SW 1271 (cell line): ENCODE measurements at places on chromosomes 2 and 18.

DNA sequence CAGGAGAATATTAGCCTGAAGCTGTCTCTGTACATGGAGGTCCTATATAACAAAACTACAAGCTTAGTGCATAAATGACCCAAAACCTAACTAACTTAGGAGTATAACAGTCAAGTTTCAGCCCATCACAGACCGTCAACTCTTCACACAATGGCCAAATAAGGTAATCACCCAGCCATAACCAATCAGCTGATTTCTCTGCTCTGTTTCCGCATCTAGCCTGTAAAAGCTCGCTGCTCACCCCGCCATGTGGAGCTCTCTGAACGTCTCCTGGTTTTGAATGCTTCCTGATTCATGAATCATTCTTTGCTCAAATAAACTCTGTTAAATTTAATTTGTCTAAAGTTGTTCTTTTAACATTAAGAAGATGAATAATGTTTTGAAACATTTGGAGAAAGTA is 593.6 kb downstream of the TMX3 start:
- no peak for DNase-seq

DNA sequence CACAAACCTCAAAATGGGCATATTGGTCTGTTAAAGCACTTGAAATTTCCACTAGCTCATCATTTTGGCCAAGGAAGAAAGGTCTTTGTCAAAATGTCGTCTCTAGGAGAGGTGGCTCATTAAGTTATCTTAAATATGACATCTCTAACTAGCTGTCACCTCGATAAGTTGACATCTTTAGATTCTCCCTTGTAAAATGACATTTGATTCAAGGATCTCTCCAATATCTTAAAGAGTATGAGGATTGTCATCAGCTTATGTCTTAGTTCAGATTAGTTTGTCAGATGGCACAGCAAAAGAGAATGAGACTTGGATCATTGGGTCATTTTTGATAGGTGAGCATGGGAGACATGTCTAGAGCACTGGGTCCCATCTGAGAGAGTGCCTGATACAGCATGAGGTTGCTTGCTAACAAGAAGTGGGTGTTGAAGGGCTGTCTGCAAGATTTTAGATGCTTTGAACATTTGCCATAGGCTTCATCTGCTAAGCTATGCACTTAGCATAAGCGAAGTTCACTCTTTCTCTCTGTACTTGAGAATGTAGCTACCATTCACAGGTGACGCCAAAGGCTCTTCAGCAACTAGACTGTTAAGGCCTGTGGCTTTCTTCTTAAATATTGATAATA is 12.9 kb downstream of the PTPRM start:
- no peak for DNase-seq

DNA sequence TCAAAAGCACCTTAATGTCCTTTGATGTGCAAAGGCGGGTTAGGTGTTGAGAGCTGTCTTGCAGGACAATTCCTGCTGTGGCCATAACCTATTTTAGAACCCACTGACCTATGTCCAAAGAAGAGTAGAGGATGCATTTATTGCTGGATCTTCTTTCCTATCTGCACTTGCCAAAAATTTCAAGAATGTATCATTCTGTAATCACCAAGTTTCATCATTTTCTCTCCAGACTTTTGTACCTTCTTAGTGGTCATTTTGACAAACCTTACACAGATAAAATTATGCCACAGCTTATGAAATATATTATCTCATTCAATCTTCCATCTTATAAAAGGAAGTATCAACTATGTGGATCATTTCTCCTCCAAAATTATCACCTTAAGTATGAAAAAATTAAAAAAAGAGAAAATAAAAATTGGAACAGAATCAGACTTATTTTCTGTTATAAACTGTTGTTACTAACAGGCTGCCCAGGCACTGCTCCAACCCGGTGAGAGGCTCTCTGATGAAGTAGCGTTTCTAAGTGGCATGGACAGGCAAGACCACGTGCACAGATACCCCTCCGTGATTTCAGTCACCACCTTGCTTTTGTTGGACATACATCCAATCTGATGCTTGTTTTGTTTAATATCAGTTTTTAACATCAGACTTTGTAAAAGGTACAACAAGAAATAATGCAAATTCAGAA is 559.9 kb upstream of the ID2 start:
- DNase-seq: no peak

DNA sequence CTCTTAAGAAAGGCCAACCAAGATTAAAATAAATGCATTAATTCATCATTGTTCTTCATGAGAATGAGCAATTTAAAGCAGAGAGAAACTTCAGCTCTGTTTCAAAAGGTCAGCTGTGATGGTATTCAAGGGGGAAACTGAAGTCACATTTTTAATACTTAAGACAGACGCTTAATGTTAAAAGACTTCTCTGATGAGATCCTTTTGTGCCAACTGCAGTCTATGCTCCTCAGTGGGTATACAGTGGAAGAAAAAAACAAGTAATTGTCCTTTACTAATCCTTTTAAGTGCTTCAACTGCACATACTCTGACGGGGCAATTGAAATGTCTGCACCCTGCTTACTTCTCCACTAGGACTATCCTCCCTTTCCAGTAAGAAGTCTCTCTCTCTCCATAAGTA is 309.7 kb downstream of the GULP1 start:
- no peak for DNase-seq

DNA sequence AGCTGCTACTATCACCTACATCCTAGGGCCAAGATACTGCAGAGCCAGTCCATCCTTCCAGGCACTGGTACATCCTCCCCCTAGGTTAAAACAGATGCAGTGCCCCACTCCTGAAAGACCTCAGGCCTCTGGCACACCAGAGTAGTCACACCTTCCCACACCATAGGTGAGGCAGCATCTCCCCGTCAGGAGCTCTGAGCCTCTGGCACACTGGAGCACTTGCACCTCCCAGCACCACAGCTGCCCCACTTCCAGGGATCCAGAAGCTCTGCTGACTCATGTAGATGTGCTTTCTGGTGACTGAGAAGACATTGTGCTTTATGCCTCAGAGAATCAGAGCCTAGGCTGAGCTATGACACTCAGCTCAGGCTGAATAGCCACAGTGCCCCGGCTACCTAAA is 138.4 kb upstream of the COL3A1 start:
- DNase-seq: no peak

DNA sequence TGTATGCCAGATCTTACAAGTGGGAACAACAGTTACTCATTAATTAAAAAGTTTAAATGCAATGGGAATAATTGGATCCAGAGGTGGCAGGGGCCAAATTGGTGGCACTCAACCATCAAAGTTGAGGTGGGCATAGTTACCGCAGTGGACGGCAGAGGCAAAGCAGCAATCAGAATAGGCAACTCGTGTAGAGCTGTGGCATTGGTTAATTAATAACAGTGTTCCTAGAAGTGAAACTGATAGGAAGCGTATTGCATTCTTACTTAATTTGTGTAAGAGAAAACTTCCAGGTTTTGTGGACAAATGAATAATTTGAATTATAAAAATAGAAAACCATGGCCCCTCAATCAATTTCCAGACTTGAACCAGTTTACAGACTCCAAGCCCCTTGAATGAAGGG is 1068.2 kb upstream of the ACVR2A start:
- DNase-seq: no peak

- DNase-seq: no peak
Observed at GRCh38 chr2:159633219-159633618, 16.9 kb upstream of the BAZ2B start.

- DNase-seq: no peak
Observed at GRCh38 chr2:178229927-178230326, 35.6 kb downstream of the OSBPL6 start.

GRCh38 chr2:37852585-37853014 is 72.5 kb upstream of the RMDN2 start:
- no peak for DNase-seq

GRCh38 chr2:193561054-193561453 is 1366.3 kb upstream of the TMEFF2 start:
- no peak for DNase-seq

- DNase-seq: no peak
Observed at GRCh38 chr18:36130039-36130831, 536 bp downstream of the ELP2 start.
